ENCODE measurements at places on chromosomes 12 and 14.

- no peak for DNase-seq
Observed at GRCh38 chr12:2960996-2961616, 1.9 kb downstream of the TEAD4 start.

DNA sequence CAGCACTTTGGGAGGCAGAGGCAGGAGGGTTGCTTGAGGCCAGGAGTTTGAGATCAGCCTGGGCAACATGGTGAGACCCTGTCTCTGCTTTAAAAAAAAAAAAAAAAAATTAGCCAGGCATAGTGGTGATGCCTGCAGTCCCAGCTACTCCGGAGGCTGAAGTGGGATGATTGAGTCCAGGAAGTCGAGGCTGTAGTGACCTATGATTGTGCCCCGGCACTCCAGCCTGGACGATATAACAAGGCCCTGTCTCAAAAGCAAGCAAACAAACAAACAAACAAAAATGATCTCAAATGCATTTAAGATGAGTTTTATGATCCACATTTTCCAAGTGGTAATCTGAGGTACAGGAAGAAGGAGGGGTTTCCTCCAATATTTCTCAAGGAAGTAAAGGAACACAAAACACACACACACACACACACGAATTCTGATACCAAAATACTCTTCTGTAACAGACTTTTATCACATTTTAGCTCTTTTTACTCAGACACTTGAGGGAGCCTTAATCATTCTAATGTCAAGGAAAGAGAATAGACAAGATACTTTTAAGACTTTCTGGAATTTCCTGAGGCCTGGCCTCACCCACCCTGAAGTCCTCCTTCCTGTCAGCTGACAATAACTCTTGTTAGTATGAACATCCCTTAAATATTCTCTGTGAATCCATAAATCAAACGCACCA lies 44.4 kb upstream of the CERS5 start:
- no peak for DNase-seq

DNA sequence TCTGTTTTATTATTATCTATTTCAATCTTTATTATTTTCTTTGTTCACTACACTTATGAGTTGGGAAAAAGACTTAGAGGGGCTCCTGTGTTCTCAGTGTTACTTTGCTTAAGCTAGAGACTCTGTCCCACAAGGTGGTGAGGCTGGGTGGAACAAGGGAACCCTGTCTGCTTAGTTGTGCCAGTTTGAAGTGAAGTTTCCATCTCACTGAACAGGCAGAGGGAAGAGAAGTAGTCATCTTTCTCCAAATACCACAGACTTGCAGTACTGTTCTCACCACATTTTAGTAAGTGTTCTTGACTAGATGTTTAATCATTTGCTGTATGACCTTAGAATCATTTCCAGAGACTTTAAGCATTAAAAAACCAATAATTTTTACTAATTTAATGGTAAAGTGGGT lies 195.7 kb upstream of the NEDD1 start:
- no peak for DNase-seq

DNA sequence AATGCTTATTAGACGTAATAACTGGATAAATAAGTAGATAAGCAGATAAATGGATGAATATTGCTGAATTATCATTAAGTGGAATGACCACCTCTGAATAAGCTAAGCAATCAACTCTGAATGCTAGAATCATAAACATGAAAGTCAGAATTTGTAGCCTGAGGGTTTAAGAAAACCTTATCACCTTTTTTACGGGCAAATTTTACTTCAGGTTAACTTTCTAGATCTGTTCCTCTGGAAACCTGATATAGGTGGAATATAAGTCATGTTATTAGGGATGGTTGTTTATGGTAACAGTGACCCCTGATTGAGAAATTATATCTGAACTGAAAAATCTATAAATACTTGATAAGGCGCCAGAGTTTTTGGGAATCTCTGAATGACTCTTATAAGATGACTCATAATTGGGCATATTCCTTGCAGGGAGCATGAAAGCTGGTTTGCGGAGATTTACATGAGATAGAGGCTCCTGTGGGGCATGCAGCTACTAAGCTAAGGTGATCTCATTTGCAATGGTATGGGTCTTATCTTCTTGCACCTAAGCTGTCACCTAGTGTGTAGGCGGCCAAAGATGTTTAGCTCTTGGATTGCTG lies 12.1 kb downstream of the SPX start:
- DNase-seq: no peak

GRCh38 chr14:94004015-94004414 lies 6.9 kb downstream of the CCDC197 start:
- no peak for DNase-seq

DNA sequence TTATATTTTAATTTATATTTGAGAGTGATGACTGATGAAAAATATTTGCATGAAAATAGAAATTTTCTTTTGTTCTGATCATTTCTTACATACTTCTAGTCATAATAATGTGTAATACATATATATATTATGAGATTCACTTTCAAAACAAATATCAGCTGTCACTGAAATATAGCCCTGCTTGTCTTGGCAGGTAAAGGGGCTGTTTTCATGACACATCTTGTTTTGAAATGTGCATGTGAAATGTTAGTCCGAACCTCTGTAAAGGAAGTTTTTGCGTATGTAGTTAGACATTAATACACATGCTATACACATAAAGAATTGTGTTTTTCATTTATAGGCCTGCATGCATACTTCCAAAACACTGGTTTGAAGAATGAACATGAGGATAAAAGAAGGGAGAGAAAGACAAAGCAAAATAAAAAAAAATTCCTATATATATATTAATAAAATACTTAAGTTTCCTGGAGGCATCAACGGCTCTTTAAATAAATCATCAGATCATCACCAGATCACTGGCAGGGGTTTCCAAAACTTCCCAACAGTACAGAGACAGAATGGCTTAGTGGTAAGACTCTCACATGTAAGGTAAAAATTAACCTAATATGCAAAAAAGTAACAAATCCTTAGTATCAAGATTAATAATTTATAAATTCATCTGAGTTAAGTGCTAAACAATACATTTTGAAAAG lies 60.1 kb downstream of the SEL1L start:
- DNase-seq: no peak

- no peak for DNase-seq
Observed at GRCh38 chr14:90750191-90750590, 66.0 kb downstream of the TTC7B start.

DNA sequence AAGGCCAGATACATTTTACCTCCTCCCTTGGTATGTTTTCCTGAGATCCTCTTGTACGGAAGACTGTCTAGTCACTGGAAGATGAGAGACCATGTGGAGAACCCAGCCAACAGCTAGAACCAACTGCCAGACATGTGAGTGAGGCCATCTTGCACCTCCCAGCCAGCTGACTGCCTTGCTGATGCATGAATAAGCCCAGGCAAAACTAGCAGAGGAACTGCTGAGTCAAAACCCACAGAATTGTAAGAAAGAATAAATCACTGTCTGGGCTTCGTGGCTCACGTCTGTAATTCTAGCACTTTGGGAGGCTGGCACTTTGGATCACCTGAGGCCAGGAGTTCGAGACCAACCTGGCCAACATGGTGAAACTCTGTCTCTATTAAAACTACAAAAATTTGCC lies 160.0 kb downstream of the TPH2 start:
- no peak for DNase-seq
